ENCODE measurements at places on chromosomes 6 and 20. TPM values are rescaled to one million over a fixed set of nuclear protein-coding genes. Genes with fewer than 3 reads are reported as not detected.

DNA sequence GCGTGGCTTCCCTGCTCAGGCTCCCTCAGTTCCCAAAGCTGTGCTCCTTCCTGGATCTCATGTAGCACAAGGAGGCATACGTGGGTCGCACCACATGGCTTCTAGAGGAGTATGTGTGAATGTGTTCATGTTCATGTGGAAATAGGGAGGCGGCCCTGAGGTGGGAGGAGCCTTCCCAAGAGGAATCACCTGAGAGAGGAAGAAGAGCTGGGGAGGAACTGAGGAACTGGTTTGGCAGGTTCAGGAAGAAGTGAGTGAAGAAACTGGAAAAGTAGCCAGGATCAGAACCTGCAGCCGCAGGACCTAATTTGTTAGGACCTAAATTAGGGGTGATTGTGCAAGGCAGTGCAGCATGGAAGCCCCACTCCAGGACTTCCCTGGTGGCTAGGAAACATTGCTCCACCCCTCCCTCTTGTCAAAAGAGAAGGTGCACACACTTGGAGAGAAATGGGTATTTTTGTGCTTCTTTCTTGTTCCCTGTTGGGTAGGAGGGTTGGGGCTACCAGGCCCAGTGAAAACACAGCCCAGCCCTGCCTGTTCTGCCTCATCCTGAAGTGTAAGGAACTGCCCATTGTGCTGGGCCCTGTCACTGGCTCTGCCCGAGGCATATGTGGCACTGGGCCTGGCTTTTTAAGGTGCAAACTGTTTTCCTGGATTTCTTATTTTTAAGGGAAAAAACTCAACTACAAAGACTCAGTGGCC lies 20.7 kb downstream of the SYNJ2 start:
- no peak for DNase-seq

DPPA5 gene
- total RNA-seq, result not detected

KCNG1 gene
- total RNA-seq, result 2.4 TPM

- DNase-seq, result no peak
Measured at GRCh38 chr6:36743032-36743431, 45.4 kb downstream of the RAB44 start.

GRCh38 chr20:20276811-20277530 lies 90.9 kb upstream of the INSM1 start:
- DNase-seq, result no peak

All from lung microvascular endothelial cell (primary cell).